ENCODE measurements at places on chromosomes 16 and 17.

GRCh38 chr16:15477802-15478201 lies 43.4 kb downstream of the BMERB1 start:
- DNase-seq = no peak

DNA sequence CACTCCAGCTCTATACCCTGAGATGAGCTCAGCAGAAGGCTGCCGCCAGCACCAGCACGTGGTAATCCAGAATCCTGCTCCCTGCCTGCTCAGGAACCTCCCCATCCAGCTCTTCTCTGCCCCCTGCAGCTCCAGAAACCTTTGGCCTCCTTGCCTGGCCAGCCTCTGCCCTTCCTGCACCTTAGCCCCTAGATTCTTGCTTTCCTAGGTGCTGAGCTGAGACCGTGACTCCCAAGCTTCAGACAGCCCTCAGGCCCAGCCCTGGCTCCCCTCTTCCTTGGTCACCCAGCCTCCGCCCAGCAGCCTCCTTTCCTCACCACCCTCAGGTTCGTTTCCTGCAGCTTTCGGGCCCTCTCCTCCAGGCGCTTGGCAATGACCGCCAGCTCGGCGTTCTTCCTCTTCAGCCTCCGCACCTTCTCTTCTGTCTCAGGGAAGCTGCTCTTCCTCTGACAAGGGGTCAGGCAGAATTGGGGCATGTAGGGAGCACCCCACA lies 2.6 kb downstream of the TSPOAP1 start:
- no peak for DNase-seq

DNA sequence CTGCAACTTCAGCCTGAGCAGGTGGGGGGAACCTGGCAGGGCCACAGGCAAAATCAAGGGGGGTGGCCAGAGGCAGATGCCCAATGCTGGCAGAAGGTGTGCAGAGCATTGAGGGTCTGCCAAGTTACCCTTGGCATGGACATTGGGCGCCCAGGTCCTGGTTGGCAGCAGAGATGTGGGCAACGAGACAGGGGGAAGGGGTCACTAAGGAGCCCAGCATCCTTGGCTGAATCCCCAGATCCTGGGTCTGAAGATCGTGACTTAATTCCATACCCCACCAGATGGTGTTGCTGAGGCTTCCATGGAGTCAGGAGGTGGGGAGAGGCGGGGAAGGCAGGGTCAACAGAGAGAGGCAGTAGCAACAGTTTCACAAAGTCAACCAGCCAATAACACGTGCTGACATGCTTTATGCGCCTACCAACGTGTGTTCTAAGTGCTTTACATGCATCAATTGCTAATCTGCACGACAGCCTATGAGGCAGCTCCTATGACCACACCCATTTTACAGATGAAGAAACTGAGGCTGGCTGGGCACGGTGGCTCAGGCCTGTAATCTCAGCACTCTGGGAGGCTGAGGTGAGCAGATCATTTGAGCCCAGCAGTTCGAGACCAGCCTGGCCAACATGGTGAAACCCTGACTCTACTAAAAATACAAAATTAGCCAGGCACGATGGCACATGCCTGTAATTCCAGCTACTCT lies 83.3 kb downstream of the GSG1L start:
- no peak for DNase-seq

DNA sequence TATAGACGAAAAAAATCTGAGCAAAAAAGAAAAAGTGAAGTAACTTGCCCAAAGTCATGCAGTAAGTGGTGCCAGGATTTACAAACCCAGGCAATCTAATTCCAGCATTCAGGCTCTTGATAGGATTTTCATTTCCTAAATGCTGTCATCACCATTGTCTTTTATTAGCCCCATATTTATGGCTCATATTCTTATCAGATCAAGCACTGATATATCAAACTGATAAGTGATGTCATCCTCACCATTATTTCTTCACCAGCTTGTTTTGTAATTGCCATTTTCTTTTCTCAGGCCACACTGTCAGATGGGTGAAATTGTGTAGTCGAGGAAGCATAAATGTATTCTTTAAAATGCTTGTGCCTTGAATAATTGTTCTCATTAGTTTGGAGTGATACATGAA lies 1.3 kb downstream of the RAD51C start:
- no peak for DNase-seq

DNA sequence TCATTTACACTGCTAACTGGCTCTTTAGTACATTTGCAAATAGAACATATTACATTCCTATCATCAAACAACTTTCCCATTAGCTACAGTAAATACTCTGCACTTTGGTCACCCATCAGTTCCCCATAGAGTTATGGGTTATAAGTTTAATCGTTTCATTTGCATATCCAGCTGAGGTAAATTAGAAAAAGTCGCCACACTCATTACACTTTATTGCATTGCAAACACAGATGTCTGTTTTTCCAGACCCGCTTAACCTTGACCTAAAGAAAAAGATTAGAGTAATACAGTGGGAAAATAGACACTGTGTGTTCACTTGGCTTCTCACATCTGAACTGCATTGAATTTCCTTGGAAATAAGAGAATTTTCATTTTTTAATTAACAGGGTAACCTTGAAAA lies 213.1 kb upstream of the PSMD7 start:
- DNase-seq = no peak

GRCh38 chr16:17194190-17194780 lies 276.5 kb downstream of the XYLT1 start:
- DNase-seq = no peak

GRCh38 chr17:45907750-45908395 lies 13.5 kb downstream of the MAPT start:
- DNase-seq = no peak

GRCh38 chr17:17494499-17494869 lies 1.7 kb downstream of the RASD1 start:
- no peak for DNase-seq

DNA sequence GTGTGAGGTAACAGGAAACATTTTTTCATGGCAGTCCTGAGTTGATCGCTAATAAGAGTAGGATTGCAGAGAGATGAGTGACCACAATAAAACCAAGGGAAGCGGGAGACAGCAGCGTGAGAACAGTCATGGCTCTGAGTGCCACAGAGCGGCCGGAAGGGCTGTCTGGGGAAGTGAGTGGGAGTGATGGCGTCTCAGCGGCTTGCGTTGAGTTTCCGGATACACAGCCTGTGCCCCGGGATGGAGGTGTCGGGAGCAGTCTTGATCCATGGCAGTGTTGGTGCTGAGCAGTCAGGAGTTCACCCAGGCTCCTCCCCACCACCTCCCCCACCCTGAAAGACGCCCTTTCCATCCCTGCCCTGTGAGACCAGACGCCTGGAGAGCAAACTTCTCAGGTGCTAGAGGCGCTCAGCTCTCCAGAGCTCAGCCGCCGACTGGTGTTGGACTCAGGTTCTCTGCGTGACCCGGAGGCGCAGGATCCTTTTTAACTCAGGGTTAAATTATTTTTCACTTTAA lies 59.8 kb downstream of the BANP start:
- no peak for DNase-seq

GRCh38 chr16:50144211-50144610 lies 8.9 kb upstream of the TENT4B start:
- no peak for DNase-seq

DNA sequence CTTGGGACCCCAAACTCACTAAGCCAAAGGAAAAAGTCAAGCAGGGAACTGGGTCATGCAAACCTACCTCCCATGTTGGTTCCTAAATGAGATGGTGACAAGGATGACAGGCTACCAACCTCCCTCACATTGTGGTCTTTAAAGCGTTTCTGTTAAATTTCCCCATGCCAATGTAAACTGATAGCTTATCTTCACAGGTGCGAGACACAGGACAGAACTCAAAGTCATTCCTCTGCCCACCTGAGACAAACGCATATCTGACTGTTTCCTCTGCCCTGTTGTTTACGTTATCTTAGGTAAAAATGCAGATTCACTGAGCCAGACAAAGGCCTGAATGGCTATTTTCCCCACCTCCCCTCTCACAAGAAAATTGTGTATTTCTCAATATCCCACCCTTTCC lies 19.0 kb upstream of the CD300E start:
- DNase-seq = no peak

GRCh38 chr16:49473773-49474172 lies 100.2 kb downstream of the C16orf78 start:
- no peak for DNase-seq

DNA sequence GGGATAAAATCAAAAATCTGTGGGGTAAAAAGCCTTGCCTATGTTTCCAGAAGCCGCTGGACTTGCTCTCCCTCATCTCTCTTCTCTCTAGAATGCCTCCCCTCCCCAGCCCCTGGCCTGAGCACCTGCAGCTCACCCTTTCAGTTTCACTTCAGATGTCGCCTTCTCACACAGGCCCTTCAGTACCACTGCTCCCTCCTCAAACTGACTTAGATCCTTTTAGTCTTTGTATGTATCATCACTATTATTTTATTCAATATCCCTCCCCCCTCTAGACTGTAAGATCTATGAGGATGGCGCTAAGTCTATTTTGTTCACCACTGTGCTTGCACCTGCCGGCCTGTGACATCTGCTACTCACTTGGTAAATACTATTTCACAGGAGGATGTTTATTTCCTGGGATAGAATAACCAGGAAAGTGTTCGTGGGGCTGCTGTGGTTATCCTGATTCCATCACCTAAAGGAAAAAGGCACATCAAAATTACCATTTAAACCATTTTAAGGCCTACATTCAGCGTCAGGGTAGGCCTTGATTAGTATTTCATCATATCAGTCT lies 122.3 kb downstream of the MRTFB start:
- no peak for DNase-seq

- DNase-seq = no peak
These were observed 5.4 kb downstream of the SREBF1 start for GRCh38 chr17:17831208-17832031.

DNA sequence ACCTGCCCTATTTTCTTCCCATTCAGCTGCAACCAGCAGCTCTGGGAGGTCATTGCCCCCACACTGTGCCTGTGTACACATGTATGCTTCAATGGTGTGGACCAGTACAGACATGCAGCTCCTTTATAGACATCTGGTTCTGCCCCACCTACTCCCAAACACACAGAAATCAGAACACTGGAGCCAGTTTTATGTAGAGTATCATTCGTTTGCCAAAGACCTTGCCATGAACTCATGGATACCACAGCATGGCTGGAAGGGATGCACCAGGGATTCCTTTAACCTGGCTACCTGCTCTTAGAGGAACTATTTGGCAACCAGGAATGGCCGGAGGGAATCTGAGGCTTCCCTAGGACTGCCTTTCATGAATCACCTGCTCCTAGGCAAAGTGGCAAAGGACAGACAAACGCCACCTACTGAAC lies 60.4 kb downstream of the ZFHX3 start:
- DNase-seq = no peak

DNA sequence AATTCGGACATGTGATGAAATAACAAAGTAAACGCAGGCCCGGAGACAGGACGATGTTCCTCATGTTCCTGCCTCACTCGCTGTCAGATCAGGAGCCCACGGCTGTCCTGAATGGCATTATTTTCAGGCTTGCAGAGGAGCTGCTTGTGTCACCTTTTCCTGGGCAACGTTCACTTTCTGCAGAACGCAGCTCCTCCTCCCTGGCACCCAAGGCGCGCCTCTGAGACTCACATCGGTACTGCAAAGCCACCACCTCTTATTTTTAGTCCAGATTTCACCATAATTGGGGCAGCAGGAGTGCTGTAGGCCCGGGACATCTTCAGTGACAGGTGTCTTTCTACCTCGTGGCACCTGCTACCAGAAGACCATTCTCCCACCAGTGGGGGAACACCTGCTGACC lies 8.0 kb upstream of the C16orf96 start:
- no peak for DNase-seq

DNA sequence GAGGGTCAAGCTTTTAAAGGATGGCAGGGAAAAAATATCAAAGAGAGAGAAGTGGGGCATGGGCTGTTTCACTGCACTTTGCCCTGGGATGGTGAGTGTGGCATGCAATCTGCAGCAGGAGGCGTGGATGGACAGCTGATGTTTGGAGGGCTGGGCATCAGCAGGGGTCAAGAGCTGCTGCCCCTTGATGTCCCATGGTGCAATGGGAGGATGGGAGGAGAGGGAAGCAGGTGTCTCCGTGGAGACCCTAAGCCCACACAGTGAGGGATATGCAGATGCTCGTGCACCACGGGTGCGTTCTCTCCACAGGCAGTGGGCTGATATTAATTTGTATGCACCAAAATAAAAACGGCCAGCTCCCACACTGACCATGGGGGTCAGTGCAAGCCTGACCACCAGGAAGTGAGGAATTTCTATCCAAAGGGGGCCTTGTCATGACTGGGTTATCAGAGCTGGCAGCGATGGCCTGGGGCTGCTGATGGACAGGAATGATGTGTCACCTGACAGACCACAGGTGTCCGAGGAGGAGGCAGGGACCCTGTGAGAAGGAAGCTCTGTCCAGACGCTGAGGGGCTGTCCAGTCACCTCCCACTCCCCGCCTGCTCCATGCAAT lies 183.6 kb downstream of the IRF8 start:
- no peak for DNase-seq

DNA sequence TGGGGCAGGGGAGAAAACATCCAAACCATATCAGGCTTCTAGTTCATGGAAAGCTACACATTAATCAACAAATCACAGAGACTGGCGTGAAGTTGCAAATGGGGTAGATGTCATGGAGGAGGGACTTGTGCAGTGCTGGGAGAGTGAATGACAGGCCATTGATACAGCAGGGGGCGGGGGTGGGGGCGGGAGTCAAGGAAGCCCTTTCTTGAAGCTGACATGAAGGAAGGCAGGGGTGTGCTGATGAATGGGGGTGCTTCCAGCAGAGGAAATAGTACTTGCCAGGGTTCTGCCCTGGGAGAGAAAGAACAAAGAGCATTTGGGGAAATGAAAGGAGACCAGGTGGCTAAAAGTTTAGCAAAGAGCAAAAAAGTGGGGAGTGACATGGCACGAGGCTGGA lies 269.9 kb downstream of the SHISA9 start:
- no peak for DNase-seq

DNA sequence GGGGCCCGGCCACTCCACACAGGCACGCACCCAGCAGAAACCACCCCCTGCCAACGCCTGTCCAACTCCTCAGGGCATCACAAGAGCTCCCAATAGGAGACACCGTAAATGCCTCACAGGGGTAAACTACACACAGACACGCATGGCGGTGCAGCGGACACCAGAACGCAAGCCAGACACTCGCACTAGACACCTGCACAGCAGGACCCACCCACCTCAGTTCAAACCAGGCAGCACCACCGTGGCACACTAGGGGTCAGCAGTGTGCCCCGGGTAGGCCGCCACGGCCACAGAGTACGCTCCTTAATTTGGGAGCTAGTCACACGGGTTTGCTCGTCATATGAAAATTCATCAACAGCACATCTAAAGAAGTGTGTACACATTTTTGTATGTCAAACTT lies 3.4 kb downstream of the SLC38A10 start:
- DNase-seq = no peak

DNA sequence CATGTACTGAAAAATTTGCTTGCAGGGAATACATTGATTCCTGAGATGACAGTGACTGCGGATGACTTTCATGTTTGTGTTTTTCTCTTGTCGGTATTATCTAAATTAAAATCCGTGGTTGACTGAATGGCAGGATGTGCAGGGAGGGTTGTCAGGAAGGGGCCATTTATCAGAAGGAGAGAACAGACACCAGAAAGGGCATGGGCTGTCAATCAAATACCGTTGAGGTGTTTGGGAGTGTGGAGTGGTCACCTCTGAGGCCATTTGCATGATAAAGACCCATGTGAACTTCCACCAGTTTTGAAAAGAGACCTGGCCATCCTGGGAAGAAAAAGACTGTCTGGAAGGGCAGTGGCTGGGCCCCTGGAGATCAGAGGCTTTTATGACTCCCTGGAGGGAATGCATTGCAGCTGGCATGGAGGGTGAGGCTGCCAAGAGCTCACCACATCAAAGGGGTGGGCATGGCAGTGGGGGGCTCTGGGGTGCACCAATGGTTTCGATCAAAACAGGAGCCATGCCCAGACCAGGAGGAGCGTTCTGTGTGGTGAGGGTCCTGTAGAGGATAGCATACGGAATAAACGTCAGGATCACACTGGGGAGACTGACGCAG lies 67.1 kb downstream of the CYLD start:
- no peak for DNase-seq

GRCh38 chr17:82386881-82387704 lies 15.5 kb downstream of the UTS2R start:
- DNase-seq = no peak
